Spinal cord (tissue), 10 donors: ENCODE measurements at places on chromosomes 5 and 9. TPM values are rescaled to one million over a fixed set of nuclear protein-coding genes. Genes with fewer than 3 reads are reported as not detected.

Gene SLC6A19
- 0.10 TPM for total RNA-seq

Gene SLC12A7
- total RNA-seq, result 8.7 TPM

Gene CNTNAP3
- 22.5 TPM for total RNA-seq

Gene TMEM245
- 82.8 TPM for total RNA-seq

Gene TEX48
- total RNA-seq, result not detected

Gene PCA3
- 0.39 TPM for total RNA-seq

Gene DELE1
- 41.4 TPM for total RNA-seq

Gene NDUFS6
- 12.5 TPM for total RNA-seq

DNA sequence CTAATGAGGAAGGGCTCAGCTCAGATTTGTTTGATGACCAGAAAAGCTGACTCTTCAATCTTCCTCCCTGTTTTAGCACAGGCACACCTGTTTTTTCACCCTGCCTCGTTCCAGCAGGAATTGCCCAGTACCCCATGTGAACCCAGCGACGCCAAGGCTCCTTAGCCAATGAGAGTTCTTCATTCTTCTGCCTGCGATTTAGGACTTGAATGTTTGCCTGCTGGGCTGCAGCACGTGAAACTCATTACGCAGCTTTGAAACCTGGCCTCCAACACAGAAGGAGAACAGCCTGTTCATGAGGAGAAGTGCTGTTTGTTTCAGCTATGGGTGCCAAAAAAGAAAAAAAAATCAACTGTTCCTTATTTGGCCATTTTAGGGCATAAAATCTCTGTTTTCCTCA lies 315.5 kb downstream of the TRPM3 start:
- no peaks in the 10 kb centered on the region for H3K4me1 ChIP-seq
- DNase-seq, result no peak

DNA sequence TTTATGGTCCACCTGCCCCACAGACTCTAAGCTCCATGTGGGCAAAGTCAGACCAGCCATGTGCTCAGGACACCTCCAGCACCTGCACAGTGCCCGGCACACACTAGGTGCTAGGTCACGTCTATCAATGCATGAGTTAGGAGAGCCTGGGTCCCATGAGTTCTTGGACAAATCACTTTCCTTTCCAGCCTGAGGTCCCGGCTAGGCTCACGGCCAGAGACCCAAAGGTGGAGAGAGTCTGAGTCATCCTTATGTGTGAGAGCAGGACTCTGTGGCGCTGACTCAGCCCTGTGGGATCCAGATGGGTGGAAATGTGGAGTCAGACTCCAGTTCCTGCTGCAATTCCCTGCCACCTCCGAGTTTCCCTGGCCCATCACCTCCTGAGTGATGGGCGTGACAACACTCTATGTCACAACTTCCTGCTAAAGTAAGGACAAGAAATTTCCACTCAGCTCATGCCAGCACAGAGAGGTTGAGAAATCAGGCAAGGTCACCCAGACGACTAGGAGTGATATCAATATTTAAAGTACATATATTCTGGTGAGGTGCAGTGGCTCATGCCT lies 2.5 kb upstream of the ST6GALNAC4 start:
- DNase-seq, result no peak
- peaks cover 6% of the 10 kb centered on the region for H3K27me3 ChIP-seq

GRCh38 chr9:28073270-28073669 lies 500.0 kb upstream of the C9orf72 start:
- H3K27me3 ChIP-seq, result no peaks in the 10 kb centered on the region
- no peak for DNase-seq
- H3K36me3 ChIP-seq, result no peaks in the 10 kb centered on the region

- H3K4me3 ChIP-seq, result no peak overlapping the region
- H3K27ac ChIP-seq, result no peak overlapping the region
- H3K36me3 ChIP-seq, result no peaks in the 10 kb centered on the region
- H3K4me1 ChIP-seq, result no peaks in the 10 kb centered on the region
- DNase-seq, result no peak
These were observed 29.6 kb upstream of the B4GALT1 start for GRCh38 chr9:33196736-33197135.

DNA sequence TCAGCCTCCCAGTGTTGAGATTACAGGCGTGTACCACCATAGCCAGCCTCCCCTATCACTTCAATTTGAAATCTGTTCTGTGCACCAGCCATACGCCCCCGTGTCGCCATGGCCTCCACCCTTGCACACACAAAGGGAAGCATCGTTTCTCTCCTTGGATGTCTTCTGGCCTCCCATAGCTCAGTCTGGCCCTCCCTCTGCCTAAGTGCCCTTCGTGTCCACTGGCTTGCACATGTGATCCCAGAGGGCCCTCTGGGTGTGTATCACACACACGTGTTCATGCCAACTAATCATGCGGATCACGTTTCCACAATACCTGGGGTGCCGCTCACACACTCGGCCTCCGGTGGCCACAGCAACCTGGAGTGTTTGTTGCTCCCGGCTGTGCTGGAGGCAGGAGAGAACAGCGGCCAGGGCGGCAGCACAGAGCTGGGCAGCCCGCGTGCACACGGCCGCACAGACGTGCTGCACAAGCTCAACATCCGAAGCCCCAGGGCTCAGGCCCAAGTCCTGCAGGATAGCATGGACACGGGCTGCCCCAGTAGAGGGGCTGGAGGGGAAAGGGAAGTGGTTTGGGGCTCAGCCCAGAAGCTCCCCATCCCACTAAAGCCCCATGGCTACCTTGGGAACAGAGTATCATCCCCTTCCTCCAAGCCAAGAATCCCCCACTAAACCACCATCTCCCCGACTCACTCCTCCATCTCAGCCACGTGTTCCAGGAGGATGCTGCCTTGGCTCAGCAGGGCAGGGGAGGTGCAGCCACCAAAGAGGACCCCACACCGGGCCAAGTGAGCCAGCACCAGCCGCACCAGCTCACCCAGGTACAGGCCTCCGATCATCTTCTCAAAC lies 10.9 kb downstream of the HK3 start:
- H3K4me3 ChIP-seq, result no peak overlapping the region
- peaks cover 7% of the 10 kb centered on the region for H3K36me3 ChIP-seq
- no peak for DNase-seq
- peaks cover 9% of the 10 kb centered on the region for H3K4me1 ChIP-seq
- no peaks in the 10 kb centered on the region for H3K27me3 ChIP-seq

DNA sequence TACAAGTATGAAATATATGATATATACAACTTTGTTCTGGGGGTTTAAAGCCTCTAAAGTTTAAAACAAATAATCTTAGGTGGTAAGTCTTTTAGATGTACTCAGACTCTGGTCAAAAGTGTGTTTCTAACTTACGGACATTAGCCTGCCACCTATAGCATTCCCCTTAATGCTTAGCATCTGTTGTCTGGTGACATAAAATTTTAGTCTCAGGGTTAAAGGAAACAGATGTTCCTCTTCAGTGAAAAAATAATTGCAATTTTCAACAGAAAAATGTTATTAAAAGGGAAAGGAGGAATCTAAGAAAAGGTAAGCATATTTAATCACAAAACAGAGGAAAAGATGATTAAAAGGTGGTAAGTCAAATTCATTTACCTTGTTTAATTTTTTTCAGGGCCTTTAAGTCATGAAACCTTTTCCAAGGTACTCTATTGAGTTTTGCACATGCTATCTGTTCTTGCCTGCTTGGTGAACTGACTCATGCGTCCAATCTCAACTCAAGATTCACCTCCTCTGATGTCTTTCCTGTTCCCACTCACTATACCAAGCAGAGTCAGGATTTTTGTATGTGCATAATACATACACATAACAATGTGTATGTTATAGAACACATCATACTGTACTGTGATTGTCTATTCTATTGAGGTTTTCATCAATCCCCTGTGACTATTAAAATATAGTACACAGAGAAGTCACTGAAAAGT lies 7.9 kb downstream of the TMEM167A start:
- H3K4me3 ChIP-seq, result no peak overlapping the region
- H3K27ac ChIP-seq, result no peak overlapping the region
- no peaks in the 10 kb centered on the region for H3K4me1 ChIP-seq
- no peaks in the 10 kb centered on the region for H3K27me3 ChIP-seq
- no peak for DNase-seq

GRCh38 chr9:98539954-98540353 lies 168.8 kb downstream of the GABBR2 start:
- H3K4me1 ChIP-seq, result peaks cover 15% of the 10 kb centered on the region
- H3K27me3 ChIP-seq, result no peaks in the 10 kb centered on the region
- peaks cover 7% of the 10 kb centered on the region for H3K36me3 ChIP-seq
- H3K4me3 ChIP-seq, result no peak overlapping the region
- no peak for DNase-seq

- H3K27me3 ChIP-seq, result no peaks in the 10 kb centered on the region
- H3K27ac ChIP-seq, result no peak overlapping the region
- H3K36me3 ChIP-seq, result no peaks in the 10 kb centered on the region
- H3K4me3 ChIP-seq, result no peak overlapping the region
- peaks cover 5% of the 10 kb centered on the region for H3K4me1 ChIP-seq
- peak; percentile 12 for DNase-seq
These were observed 175.1 kb downstream of the CCDC192 start for GRCh38 chr5:127878174-127878750.

GRCh38 chr9:1723522-1724015 lies 291.6 kb upstream of the SMARCA2 start:
- H3K27ac ChIP-seq, result no peak overlapping the region
- H3K36me3 ChIP-seq, result no peaks in the 10 kb centered on the region
- H3K27me3 ChIP-seq, result no peaks in the 10 kb centered on the region
- H3K4me1 ChIP-seq, result no peaks in the 10 kb centered on the region

- H3K4me1 ChIP-seq, result peaks cover 17% of the 10 kb centered on the region
- H3K27me3 ChIP-seq, result no peaks in the 10 kb centered on the region
- no peak overlapping the region for H3K4me3 ChIP-seq
These were observed 6.8 kb upstream of the LRRC14B start for GRCh38 chr5:184471-184870.

- H3K36me3 ChIP-seq, result no peaks in the 10 kb centered on the region
- no peaks in the 10 kb centered on the region for H3K27me3 ChIP-seq
- H3K27ac ChIP-seq, result no peak overlapping the region
- no peaks in the 10 kb centered on the region for H3K4me1 ChIP-seq
These were observed 354.3 kb upstream of the CDH9 start for GRCh38 chr5:27392716-27393115.

DNA sequence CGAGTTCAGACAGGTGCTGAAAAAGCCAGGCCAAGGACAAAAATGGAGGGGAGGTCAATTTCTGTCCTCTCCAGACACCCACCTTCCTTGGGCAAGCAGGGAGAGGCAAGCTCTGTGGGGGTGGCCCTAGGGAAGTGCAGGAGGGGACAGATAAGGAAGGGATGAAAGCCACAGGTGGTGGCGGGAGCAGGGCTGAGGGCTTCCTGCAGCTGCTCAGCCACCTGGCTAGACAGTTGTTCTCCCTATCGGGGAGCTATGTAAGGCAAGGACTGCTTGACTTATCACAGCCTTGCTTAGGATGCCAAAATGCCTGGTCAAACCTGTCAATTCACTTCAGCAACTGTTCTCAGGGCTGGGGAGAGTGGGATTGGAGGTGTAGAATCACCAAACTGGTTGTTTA lies 266.1 kb downstream of the ZSWIM6 start:
- no peaks in the 10 kb centered on the region for H3K36me3 ChIP-seq
- H3K4me1 ChIP-seq, result peaks cover 12% of the 10 kb centered on the region
- H3K4me3 ChIP-seq, result no peak overlapping the region
- H3K27ac ChIP-seq, result no peak overlapping the region
- H3K27me3 ChIP-seq, result no peaks in the 10 kb centered on the region

DNA sequence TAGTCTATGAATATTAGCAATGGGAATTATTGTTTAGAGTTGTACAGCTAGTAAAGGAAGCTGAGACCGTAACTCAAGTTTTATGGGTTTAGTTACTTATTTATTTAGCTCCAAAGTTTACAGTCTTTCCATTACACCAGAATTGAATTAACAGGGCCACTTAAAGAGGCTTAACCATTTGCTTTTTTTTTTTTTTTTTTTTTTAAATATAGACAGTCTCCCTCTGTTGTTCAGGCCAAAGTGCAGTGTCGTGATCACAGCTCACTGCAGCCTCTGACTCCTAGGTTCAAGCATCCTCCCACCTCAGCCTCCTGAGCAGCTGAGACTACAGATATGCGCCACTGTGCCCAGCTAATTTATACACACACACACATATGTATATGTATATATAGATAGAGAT lies 1.4 kb upstream of the TTC1 start:
- no peak for DNase-seq
- no peaks in the 10 kb centered on the region for H3K27me3 ChIP-seq
- peaks cover 15% of the 10 kb centered on the region for H3K4me1 ChIP-seq
- H3K36me3 ChIP-seq, result peaks cover 4% of the 10 kb centered on the region
- no peak overlapping the region for H3K4me3 ChIP-seq
- H3K27ac ChIP-seq, result no peak overlapping the region

DNA sequence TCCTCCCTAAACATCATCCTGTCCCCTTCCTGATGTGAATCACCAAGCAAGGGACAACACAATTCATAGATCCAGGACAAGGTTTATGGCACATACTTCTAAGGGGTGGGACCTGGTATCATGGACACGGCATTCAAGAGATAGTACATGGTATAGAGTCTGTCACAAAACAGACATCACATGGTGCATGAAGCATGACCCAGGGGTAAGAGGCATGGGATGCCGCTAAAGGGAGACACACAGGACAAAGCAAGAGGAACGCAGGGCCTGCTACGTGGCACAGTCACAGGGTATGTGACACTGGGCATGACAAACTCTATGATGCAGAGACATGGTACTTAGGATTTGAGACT lies 20.7 kb downstream of the GSN start:
- H3K27me3 ChIP-seq, result no peaks in the 10 kb centered on the region
- no peak for DNase-seq
- no peak overlapping the region for H3K4me3 ChIP-seq
- peaks cover 69% of the 10 kb centered on the region for H3K4me1 ChIP-seq
- H3K36me3 ChIP-seq, result peaks cover 6% of the 10 kb centered on the region

DNA sequence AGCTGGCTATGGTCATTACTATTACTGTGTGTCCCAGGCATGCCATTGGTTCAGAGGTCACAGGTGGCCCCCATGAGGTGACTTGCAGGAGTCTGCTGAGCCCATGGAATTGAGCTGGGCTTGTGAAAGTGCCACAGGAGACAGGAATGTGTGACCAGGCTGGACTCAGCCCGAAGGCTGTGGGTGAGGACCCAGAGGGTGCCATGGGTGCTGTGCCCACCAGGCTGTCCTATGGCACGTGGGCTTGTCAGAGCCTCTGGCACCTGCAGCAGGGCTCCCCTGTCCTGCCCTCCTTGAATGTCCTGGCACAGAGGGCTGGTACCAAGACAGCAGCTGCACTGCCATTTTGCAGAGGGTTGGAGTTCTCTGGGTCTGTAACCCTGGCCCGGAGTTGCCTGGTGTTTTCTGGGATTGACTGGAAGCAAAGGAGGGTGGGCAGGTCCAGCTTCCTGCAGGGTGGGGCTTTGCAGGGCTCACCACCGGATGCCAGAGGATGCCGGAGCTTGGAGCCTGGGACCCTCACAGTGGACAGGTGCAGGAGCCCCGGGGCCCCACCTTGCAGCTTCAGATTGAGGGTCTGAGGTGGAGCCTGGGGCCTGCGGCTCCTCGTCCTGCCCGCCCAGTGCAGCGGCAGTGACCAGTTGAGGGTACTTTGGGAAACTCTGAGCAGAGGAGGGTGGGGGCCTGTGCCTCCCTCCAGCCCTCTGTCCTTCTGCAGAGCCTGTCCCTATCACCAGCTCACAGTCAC lies 14.2 kb downstream of the COL5A1 start:
- no peak overlapping the region for H3K4me3 ChIP-seq
- no peak overlapping the region for H3K27ac ChIP-seq
- no peaks in the 10 kb centered on the region for H3K27me3 ChIP-seq
- peaks cover 2% of the 10 kb centered on the region for H3K36me3 ChIP-seq
- peaks cover 12% of the 10 kb centered on the region for H3K4me1 ChIP-seq
- DNase-seq, result no peak
